ENCODE measurements at places on chromosomes 7 and 10.
A peak's percentile ranks its signal among the peaks of the same experiment; 100 is the strongest.

- DNase-seq: no peak
Observed at GRCh38 chr7:102992509-102992937, 79.7 kb downstream of the LRRC17 start.

DNA sequence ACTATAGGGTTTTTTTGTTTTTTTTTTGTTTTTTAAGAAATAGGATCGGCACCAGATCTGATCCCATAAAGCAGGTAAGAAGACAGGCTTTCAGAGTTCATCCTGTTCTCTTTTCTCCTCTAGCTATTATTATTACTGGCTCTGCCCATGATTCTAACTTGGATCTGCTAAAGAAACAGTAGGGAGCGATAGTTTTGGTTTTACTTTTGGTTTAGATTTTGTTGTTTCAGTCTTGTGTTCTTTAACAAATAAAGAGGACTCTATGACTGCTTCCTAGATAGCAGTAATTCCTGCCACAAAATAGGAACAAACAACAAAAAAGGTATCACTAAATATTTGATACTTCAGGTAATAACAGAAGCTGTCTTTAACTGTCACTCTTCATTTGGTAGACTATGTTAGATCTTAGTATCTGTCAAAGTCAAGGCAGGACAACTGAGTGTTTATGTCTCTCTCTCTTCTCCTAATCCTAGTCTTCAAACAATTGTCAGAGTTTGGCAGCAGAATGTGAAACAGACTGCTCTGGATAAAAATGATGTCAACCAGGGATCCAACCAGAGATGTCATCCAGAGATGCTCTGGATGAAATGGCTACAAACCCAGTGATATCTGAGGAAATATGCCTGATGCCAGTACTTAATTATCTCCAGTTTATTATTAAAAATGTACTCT lies 99.8 kb downstream of the KMT2C start:
- no peak for DNase-seq

DNA sequence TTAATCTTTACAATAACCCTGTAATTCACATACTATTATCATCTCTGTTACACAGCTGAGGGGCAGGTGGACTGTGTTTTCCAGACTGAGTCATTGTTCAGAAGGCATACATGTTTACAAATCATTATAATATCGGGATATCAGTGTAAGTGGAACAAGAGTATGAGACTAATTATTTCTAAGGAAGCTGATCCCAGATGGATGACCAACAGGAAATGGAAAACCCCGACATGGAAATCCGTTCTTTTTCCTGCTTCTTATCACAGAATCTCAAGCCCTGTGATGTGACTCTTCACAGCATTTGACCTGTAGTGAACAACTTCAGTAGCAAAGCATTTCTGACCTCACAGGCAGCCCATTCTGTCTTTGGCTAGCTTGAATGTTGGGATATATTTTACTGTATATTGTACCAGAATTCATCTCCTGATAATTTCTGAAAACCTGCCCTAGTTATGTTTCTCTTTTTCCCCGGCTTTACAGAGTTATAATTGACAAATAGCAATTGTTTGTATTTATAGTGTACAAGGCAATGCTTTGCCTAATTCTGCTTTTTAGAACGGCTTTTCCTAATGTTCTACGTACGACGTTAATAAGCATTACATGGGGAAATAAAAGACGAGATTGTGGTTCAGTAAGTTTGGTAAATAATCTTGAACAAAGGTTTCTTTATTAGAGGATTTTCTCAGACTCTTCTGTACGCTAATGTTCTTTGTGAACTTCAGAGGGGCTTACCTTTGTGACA lies 78.6 kb upstream of the SYPL1 start:
- no peak for DNase-seq

DNA sequence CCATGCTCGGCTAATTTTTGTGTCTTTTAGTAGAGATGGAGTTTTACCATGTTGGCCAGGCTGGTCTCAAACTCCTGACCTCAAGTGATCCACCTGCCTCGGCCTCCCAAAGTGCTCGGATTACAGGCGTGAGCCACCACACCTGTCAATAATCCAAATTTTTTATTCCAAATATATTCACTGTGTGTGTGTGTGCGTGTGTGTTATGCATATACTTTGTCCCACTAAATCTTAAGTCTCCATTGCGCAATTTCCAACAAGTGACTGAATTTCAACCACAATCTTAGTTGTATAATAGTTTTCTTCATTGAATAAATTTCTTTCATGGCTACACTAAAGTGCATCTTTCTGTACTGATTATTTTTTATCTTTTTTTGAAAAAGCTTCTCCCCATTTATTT lies 2.7 kb downstream of the KRIT1 start:
- DNase-seq: no peak

- DNase-seq: no peak
Observed at GRCh38 chr10:59757966-59758365, 4.7 kb upstream of the MRLN start.

- DNase-seq: no peak
Observed at GRCh38 chr7:41824284-41824683, 121.4 kb upstream of the INHBA start.

- no peak for DNase-seq
Observed at GRCh38 chr10:25130906-25131305, 43.9 kb upstream of the GPR158 start.

- DNase-seq: no peak
Observed at GRCh38 chr7:41033500-41033899, 669.4 kb downstream of the INHBA start.

- no peak for DNase-seq
Observed at GRCh38 chr7:158422196-158422886, 165.3 kb downstream of the PTPRN2 start.

DNA sequence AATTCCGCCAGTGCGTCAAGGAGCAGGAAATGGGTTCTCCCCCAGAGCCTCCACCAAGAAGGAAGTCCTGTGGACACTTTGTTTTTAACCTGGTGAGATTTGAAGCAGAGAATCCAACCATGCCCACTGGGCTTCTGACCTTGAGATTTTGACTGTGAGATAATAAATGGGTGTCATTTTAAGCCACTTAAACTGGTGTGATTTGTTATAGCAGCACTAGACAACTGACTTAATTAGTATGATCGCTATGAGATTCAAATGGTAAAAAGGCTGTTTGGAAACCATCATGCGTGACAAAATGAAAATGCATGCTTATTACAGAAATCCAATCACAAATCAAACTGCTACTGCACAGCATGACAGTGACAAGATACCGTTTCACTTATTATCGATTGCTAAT lies 98.0 kb downstream of the ADAM12 start:
- no peak for DNase-seq

- DNase-seq: no peak
Observed at GRCh38 chr7:141697211-141697871, 4.6 kb downstream of the DENND11 start.

GRCh38 chr10:22764639-22765038 lies 50.3 kb upstream of the PIP4K2A start:
- no peak for DNase-seq

DNA sequence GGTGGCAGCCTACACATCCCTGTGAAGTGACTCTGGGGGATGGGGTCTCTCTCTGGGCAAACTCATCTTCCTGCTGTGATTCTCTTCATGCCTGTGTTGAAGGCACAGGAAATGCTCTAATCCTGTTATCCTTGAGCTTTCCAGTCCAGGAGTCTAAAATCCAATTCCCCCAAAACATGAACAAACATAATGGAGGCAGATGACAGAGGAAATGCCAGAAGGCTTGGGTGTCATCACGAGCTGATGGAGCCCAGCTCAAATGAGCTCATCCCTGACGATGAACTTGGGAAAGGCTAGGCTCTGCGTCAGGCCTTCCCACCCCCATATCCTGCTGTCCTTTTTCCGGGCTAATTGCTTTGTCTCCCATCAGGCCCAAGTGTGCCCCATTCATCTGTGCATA lies 165.9 kb upstream of the PODXL start:
- no peak for DNase-seq

DNA sequence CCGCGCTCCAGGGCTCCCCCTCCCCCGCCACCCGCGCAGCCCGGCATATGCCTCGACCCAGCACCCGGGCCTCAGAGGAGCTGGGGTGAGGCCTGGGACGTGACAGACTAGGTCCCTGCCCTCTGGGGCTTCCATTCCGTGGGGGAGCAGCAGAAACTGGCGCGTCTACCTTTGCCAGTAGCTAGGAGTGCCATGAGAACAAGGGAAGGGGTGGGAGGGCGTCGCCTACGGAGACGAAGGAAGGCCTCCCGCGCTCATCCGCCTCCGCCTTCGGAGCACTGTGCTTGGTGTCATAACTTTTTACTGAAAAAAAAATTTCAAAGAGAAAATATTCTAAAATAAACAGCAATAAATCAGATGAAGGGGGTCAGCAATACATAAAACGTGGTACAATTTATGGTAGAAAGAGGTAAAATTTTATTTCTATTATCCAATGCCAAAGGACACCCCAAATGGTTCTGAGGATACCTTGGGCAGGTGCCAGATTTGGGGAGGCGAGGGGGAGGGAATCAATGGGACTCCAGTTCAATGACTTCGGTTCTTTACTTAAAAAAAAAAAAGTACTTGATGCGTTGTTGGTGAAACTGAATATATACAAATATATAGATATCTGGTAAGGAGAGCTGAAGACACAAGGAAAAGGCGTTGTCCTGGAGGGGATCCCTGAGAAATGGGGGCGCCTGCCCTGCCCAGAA lies 35.1 kb upstream of the GRID1 start:
- no peak for DNase-seq

- DNase-seq: no peak
Observed at GRCh38 chr7:94276795-94277194, 117.9 kb upstream of the COL1A2 start.

GRCh38 chr10:31315453-31315852 lies 3.6 kb upstream of the ZEB1 start:
- no peak for DNase-seq

GRCh38 chr7:44695756-44696155 lies 52.9 kb upstream of the ZMIZ2 start:
- DNase-seq: no peak

GRCh38 chr7:86164827-86165226 lies 478.9 kb upstream of the GRM3 start:
- no peak for DNase-seq

- DNase-seq: no peak
Observed at GRCh38 chr10:132293201-132293812, 14.4 kb downstream of the STK32C start.

- DNase-seq: no peak
Observed at GRCh38 chr10:10831085-10831484, 186.6 kb upstream of the CELF2 start.

GRCh38 chr7:55101359-55101758 lies 82.5 kb downstream of the EGFR start:
- no peak for DNase-seq

DNA sequence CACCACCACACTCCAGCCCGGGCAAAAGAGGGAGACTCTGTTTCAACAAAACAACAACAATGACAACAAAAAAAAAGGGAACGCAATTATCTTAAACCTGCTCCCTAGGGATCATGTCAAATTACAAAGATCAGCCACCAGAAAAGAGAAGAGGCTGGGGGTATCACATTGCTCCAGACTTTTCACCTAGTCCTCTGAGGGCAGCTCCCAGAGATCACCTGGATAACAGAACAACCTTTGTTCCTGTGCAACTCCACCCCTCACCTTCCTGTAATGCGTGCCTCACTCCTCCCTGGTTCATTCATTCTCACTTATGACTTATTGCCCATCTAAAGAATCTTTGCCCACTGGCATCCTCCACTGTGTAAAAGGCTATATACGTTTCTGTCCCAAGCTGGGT lies 31.8 kb downstream of the SVOPL start:
- DNase-seq: no peak

GRCh38 chr10:14953424-14954000 lies 384 bp downstream of the DCLRE1C start:
- DNase-seq: peak; percentile 28

- DNase-seq: no peak
Observed at GRCh38 chr7:155721056-155721455, 76.6 kb downstream of the RBM33 start.

DNA sequence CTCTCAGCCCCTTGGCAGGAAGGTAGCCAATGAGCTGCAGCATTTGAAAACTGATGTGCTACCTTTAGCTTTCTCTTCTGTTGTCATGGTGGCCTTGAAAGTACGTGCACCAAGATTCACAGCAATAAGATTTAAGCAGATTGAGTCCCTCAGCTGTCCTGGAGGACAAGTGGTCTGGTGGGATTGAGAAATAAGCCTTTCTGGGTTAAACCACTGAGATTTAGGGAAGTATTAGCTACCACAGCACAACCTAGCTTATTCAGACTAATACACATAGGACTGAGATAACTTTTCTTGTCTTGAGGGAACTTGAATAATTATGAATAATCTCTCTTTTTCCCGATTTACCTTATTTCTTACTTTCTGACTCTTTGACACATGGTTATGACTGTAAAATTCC lies 324.0 kb downstream of the PTEN start:
- DNase-seq: no peak

GRCh38 chr7:12939694-12940093 lies 252.3 kb downstream of the ARL4A start:
- DNase-seq: no peak

DNA sequence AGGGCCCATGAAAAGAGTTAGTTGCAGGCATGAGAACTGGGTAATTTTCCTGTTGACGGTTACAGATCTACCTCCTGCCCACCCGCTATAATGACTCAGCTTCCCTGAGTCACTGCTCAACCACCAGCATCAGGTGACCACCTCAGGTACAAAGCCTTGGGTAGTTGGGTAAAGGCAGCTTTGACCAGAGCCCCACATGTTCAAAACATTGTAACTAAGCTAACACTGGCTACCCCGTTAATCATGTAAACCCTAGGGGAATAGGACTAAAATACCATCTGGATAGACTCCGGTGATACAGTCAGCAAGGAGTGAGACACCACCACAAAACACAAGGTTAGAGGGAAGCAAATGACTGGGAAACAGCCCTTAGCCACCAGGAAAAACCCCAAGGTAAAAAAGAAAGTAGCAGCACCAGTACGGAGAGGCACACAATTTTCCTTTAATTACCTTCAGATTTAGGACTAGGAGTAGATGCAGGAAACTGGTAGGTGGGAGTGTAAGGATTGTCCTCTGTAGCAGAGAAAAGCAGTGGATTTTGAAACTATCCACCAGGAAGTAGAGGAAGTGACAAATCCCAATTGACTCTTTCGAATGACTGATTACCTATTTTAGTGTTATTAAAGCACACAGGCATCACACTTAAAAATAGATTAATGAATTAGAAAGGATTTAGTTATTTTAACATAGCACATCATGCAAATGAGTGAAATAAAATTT lies 103.5 kb upstream of the PDLIM1 start:
- peak; percentile 14 for DNase-seq
